ENCODE measurements at places on chromosomes 3 and 15. TPM values are rescaled to one million over a fixed set of nuclear protein-coding genes. Genes with fewer than 3 reads are reported as not detected.

The TRH gene
- not detected for total RNA-seq

The PPM1L gene
- total RNA-seq, result 5.8 TPM

The BTLA gene
- 47.5 TPM for total RNA-seq

The SOX14 gene
- total RNA-seq, result not detected

The PYGO1 gene
- total RNA-seq, result 0.06 TPM

The NR1I2 gene
- 0.10 TPM for total RNA-seq

The CAMKV gene
- total RNA-seq, result not detected

GRCh38 chr15:66115568-66116206 lies 137.9 kb downstream of the MEGF11 start:
- DNase-seq, result peak; percentile 29
- peaks cover 8% of the 10 kb centered on the region for H3K4me1 ChIP-seq
- H3K27ac ChIP-seq, result peak overlapping the region; percentile 3
- H3K36me3 ChIP-seq, result no peaks in the 10 kb centered on the region

DNA sequence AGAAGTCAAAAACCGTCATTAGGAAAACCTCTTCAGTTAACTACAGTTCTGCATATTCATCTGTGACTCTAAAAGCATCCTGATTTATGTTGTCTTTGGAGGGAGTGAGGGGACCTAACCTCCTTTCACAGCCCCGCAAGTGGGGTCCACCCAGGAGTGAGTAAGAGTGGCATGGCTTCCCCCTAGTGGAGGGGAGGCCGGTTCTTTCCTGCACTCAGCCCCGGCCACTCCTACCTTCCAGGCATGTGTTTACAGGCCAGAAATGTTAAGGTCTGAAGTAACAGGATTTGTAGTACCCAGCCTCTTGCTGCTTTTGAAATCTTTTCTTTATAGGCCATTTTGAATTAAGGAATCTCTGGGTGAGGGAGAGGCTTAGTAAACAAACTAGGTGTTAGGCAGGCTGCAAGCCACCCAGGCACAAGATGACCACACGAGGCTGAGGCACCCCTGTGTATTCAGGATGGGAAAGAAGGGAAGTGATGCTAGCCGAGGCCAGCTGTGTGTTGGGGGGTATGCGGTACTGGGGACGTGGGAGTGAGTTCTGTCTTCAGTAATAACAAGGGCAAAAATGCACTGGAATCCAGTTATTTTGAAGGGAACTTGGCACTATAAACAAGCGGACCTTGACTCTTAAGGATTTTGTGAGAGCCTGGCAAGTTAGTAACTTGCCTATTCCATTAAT lies 50.5 kb downstream of the CTDSPL start:
- H3K27me3 ChIP-seq, result peaks cover 13% of the 10 kb centered on the region
- no peak overlapping the region for H3K27ac ChIP-seq
- H3K4me3 ChIP-seq, result no peak overlapping the region
- no peak for DNase-seq

DNA sequence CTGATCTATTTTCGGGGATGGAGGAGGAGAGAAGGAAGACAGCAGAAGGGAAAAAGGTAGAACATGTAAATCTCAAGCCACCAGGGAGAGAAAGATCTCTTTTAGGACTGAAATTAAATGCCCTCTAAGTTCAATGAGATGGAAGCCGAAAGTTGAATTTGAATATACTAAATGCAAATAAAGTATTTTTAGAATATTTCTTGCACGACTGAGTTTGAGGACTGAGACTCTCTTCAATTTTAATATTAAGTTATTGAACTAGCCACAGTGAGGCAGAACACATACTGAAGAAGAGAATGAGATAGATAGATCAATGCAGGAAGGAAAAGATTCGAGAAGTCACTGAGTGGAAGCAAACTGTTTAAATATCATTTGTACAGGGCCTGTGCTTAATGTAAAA lies 399.9 kb upstream of the CBLB start:
- H3K36me3 ChIP-seq, result no peaks in the 10 kb centered on the region
- no peaks in the 10 kb centered on the region for H3K4me1 ChIP-seq
- no peak overlapping the region for H3K4me3 ChIP-seq
- no peak overlapping the region for H3K27ac ChIP-seq
- no peaks in the 10 kb centered on the region for H3K27me3 ChIP-seq

GRCh38 chr15:49900903-49901235 lies 218.2 kb downstream of the ATP8B4 start:
- no peaks in the 10 kb centered on the region for H3K27me3 ChIP-seq
- H3K36me3 ChIP-seq, result no peaks in the 10 kb centered on the region
- no peak for DNase-seq
- no peaks in the 10 kb centered on the region for H3K4me1 ChIP-seq

DNA sequence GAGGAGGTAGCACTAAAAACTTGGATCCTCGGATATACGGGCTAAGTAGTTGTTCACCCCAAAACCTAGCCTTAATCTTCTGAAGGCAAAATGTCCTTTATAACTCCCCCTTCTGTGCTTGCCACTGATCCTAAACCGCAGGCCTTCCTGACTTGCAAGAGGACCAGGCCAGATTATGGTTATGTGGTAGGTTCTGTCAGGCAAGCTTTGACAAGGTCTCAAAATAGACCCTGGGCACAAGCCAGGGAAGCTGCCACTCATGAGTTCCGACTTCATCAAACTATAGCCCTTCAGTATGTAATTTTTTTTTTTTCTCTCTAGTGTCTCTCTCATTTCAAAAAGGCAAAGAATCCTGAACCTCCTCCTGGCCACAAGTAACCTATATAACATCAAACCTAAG lies 3.2 kb downstream of the LRRFIP2 start:
- no peak overlapping the region for H3K4me3 ChIP-seq
- H3K27me3 ChIP-seq, result no peaks in the 10 kb centered on the region
- no peak overlapping the region for H3K27ac ChIP-seq

GRCh38 chr3:78614486-78614885 lies 1153.3 kb downstream of the ROBO1 start:
- H3K27me3 ChIP-seq, result no peaks in the 10 kb centered on the region
- H3K4me3 ChIP-seq, result no peak overlapping the region
- H3K36me3 ChIP-seq, result no peaks in the 10 kb centered on the region
- DNase-seq, result no peak

DNA sequence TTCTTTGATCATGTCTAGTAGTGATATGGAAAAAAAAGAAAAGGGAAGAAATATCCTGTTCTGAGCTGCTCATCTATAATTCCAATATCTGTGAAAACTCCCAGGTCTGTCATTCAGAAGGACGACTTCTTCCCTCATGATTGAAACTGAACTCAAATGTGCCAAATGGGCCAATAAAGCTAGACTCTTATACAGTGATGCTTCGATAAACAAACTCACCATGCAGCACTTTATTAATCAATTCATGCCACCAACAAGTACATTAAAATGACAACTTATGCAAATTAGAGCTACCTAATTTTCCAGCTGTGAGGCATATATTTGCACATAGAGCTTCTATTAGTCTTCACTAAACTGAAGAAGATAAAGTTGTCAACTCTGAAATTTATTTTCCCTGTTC lies 15.6 kb upstream of the MYH15 start:
- no peaks in the 10 kb centered on the region for H3K4me1 ChIP-seq
- no peak overlapping the region for H3K4me3 ChIP-seq
- no peaks in the 10 kb centered on the region for H3K36me3 ChIP-seq
- DNase-seq, result no peak
- H3K27ac ChIP-seq, result no peak overlapping the region
- peaks cover 20% of the 10 kb centered on the region for H3K27me3 ChIP-seq

DNA sequence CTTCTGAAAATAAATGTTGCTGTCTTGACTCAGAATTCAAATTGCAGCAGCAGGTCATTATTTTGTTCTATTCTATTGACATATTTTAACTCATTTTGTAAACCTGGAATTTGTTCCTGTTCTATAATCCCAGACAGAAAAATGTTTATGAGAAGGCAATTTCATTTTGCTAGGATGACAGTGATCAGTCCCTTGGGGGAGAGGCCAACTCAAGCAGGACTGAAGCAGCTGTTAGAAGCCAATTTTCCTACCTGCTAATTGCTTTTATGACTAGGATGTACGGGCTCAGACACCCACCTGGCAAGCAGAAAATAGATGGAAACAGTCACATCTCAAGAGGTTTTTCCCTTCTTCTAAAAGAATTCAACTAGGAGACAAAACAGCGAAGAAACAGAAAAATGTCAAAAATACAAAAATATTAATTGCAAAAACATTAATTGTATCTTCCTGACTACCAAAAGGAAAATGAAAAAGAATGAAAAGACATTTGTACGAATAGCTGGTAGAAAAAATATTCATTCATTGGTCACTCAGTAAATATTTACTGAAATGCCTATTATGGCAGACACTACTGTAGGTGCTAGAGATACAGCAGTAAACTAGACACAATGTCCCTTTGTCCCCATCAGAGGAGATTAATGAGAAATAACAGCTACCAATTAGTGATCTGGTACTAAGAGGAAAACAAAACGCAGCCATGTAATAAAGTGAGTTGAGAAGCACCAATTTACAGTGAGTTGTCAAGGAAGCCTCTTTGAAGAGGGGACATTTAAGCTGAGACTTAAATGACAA lies 73.5 kb downstream of the PEAK1 start:
- no peak for DNase-seq
- peaks cover 1% of the 10 kb centered on the region for H3K27me3 ChIP-seq
- H3K4me1 ChIP-seq, result peaks cover 8% of the 10 kb centered on the region
- no peak overlapping the region for H3K27ac ChIP-seq

GRCh38 chr15:81812456-81812855 lies 233.4 kb downstream of the MEX3B start:
- no peaks in the 10 kb centered on the region for H3K27me3 ChIP-seq
- H3K36me3 ChIP-seq, result no peaks in the 10 kb centered on the region
- H3K4me1 ChIP-seq, result no peaks in the 10 kb centered on the region
- no peak overlapping the region for H3K4me3 ChIP-seq

DNA sequence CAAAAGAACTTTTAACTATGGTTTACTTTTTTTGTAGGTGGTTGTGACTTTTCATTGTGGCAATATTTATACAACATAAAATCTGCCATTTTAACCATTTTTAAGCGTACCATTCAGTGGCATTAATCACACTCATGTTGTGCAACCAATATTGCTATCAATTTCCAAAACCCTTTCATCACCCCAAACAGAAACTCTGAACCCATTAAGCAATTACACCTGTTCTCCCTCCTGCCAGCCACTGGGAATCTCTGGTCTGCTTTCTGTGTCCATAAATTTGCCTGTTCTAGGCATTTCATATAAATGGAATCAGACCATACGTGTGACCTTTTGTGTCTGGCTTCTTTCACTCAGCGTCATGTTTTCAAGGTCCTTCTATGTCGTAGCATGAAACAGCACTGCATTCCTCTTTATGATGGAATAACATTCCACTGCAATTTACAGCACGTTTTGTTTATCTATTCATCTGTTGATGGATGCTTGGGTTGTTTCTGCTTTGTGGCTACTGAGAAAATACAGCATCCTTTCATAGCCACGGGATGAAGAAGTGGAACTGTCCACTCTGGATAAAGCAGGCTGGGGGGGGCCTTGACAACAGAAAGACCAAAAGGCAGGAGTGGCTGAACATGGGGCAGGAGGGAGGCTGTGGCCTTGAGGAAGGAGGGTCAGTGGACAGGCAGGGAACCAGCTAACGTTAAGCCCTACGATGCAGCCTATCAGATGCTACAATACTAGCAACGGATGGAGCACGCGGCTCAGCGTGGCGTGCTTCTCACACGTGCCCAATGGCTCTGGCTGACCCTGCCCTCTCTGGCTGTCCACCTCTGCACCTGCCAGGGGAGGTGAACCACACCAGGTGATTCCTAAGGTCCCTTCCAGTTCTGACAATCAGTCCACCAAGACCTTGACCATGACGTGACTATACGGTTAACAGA lies 110.9 kb downstream of the SEC22A start:
- no peak overlapping the region for H3K27ac ChIP-seq
- H3K27me3 ChIP-seq, result peaks cover 4% of the 10 kb centered on the region
- DNase-seq, result no peak
- no peaks in the 10 kb centered on the region for H3K4me1 ChIP-seq
- H3K36me3 ChIP-seq, result no peaks in the 10 kb centered on the region

GRCh38 chr3:167450675-167451074 lies 23.2 kb downstream of the SERPINI2 start:
- DNase-seq, result no peak
- no peaks in the 10 kb centered on the region for H3K36me3 ChIP-seq

GRCh38 chr3:131892331-131892730 lies 142.5 kb downstream of the CPNE4 start:
- no peak overlapping the region for H3K4me3 ChIP-seq
- H3K4me1 ChIP-seq, result no peaks in the 10 kb centered on the region
- no peaks in the 10 kb centered on the region for H3K36me3 ChIP-seq

- no peak overlapping the region for H3K27ac ChIP-seq
- peaks cover 24% of the 10 kb centered on the region for H3K27me3 ChIP-seq
- DNase-seq, result no peak
- no peaks in the 10 kb centered on the region for H3K36me3 ChIP-seq
Observed at GRCh38 chr15:74825866-74826265, 561 bp upstream of the CPLX3 start.

- H3K27ac ChIP-seq, result no peak overlapping the region
- H3K4me1 ChIP-seq, result peaks cover 11% of the 10 kb centered on the region
- DNase-seq, result peak; percentile 21
- no peak overlapping the region for H3K4me3 ChIP-seq
Observed at GRCh38 chr3:123344175-123344906, 104.5 kb downstream of the ADCY5 start.

- no peak overlapping the region for H3K4me3 ChIP-seq
- no peaks in the 10 kb centered on the region for H3K36me3 ChIP-seq
- peaks cover 2% of the 10 kb centered on the region for H3K27me3 ChIP-seq
- no peak overlapping the region for H3K27ac ChIP-seq
- no peak for DNase-seq
Observed at GRCh38 chr3:48585411-48585810, 9.7 kb downstream of the COL7A1 start.

DNA sequence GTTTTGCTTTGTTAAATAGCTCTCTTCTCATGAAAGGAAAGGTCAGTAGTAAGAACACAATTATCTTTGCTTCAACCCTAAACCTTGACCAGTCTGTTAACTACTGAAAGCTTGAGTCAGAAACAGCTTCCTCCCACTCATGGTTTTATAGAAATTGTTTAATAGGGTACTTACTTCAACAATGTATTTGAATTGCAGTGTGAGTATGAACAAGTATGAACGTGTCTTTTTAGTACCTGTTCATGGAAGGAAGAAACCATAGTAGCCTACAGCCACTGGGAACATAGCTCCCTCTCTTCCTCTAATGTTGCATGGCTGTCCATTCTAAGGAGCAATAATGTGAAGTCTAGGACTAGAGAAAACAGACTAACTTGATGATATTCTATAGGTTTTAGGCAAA lies 311.0 kb downstream of the MCTP2 start:
- no peak overlapping the region for H3K27ac ChIP-seq
- H3K27me3 ChIP-seq, result peaks cover 3% of the 10 kb centered on the region
- H3K36me3 ChIP-seq, result no peaks in the 10 kb centered on the region
- H3K4me3 ChIP-seq, result no peak overlapping the region

- DNase-seq, result no peak
- no peak overlapping the region for H3K4me3 ChIP-seq
- no peaks in the 10 kb centered on the region for H3K36me3 ChIP-seq
- H3K27ac ChIP-seq, result no peak overlapping the region
- no peaks in the 10 kb centered on the region for H3K4me1 ChIP-seq
- no peaks in the 10 kb centered on the region for H3K27me3 ChIP-seq
Observed at GRCh38 chr3:99071096-99071495, 169.6 kb upstream of the DCBLD2 start.

DNA sequence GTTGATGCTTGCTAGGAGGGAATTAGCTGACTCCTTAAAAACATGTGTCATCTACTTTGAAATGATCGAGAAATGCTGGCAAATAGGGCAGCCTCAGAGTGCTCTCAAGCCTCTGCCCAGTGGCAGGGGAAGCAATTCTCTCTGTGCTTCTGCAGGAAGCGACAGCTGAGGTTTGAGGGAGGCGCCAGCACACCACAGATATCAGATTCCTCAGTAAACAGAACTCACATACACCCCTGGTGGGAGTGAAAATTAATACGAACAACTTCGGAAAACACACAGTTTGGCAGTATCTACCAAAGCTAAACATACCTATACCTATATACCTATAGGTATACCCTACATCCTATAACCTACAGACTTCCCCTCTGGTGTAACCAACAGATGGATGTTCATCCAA lies 61.3 kb downstream of the NSMCE3 start:
- peaks cover 6% of the 10 kb centered on the region for H3K27me3 ChIP-seq
- no peaks in the 10 kb centered on the region for H3K4me1 ChIP-seq
- no peak overlapping the region for H3K27ac ChIP-seq
- no peak for DNase-seq
